Posterior vena cava (tissue), 2 donors: ENCODE measurements at places on chromosomes 7 and 10. TPM values are rescaled to one million over a fixed set of nuclear protein-coding genes. Genes with fewer than 3 reads are reported as not detected.

DNA sequence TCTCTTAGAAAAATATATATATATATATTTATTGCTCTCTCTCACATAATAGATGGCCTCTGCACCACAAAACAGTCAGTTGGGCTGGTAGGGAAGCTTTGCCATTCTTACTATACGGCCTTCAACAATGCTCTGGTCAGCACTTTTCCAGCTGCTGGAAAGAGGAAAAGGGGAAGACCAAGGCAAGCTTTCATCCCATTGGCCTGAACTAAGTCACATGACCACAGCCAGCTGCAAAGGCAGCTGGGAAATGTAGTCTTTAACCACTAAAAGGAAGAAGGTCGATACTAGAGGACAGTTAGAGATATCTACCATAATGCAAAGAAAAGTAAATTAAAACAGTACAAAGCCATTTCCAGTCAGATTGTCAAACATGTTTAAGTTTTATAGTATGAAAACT, 58.4 kb upstream of the MACROH2A2 start:
- no peak for DNase-seq

DNA sequence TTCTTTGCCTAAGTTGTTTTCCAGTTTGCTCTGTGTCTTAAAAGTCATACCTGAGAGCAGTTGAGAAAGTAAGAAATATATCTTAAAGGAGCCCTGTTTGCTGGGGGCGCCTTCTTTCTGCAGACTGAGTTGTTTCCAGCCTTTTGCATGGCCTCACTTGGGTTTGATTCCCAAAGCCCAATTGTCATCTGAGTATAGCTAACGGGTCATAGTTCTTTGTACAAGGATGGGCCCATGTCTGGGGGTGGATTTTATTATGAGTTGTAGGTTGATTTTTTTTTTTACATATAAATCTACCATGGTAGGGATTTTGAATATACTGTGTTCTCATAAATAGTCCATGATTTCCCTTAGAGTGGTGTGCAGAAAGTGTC, 318.7 kb upstream of the LRGUK start:
- DNase-seq, result no peak

GRCh38 chr10:33638374-33638773, 303.9 kb upstream of the NRP1 start:
- no peak for DNase-seq

- peak; percentile 61 for DNase-seq
Observed at GRCh38 chr7:47651355-47652317, 69.7 kb upstream of the TNS3 start.

DNA sequence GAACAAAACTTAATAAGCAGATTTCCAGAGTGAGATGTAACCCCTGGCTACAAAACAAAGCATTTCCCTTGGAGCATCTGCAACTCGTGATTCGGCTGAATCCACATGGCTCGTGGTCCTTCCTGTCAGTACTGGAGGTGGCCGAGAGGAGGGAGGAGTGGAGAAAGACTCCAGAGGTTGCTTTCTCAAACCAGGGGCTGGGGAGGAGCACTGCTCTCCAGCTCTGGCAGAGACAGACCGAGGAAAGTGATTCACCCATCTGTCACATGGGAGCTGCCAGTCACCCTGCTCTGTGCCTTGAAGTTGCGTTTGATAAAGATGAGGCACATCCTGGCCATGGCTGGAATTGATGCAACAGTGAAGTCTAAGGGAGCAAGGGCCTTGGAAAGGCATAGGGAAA, 72.7 kb downstream of the COL13A1 start:
- DNase-seq, result no peak

DNA sequence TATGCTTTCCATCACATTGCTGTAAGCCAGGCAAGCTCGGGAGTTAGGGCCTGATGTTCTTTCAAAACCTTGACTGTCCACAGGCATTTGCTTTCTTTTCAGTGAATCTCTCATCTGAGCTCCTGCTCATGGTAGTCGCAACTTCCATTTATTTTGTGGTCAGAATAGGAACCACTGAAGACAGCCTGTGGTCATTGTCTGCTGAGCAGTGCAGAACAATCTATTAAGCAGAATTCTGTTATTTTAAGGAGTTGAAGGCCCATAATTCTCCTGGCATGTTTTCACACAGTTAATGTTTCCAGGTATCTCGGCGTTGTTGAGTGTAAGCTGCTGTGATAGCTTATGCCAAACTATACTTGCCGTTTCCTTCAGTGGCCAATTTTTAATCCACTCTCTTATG, 491.1 kb upstream of the AKR1E2 start:
- DNase-seq, result no peak

GRCh38 chr10:59563531-59563930, 146.1 kb downstream of the SLC16A9 start:
- no peak for DNase-seq

GRCh38 chr10:34670081-34670480, 145.0 kb downstream of the PARD3 start:
- no peak for DNase-seq

- no peak for DNase-seq
Observed at GRCh38 chr7:95631527-95631926, 35.2 kb upstream of the PDK4 start.

DNA sequence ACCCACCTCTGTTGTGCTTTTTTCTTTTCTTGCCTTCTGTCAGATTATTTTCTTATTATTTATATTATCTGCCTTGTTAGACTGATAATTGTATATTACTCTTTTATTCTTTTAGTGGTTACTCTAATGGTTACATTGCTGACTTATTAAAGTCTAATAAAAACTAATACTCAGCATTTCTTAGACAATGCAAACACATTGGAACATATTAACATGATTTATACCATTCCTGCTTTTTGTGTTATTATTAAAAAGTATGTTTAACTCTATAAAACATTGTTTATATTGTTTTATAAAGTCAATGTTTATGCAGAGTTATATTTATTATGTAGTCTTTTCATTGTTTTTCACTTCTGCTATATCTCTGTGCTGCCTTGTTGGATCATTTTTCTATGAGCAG, 68.0 kb upstream of the CACNA2D1 start:
- no peak for DNase-seq

- no peak for DNase-seq
Observed at GRCh38 chr10:78623578-78624215, 445.1 kb upstream of the ZMIZ1 start.

DNA sequence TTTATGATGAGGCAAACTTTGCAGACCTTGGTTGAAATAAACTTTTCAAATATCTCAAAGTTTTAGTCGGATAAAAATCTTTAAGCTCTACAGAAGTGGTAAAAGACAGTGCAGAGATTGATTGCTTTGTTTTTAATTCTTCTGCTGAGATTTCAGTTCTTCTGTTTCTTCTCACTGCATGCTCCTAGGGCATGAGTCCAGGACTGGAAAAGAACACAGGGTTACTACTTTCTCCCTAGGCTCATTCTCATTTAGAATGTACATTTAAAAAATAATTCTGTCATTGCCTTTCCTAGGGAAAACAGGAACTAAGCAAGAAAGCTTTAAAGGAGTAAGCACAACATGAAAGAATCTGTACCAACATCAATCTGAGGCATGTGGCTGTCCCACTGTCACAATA, 256.7 kb upstream of the DGKB start:
- DNase-seq, result no peak

DNA sequence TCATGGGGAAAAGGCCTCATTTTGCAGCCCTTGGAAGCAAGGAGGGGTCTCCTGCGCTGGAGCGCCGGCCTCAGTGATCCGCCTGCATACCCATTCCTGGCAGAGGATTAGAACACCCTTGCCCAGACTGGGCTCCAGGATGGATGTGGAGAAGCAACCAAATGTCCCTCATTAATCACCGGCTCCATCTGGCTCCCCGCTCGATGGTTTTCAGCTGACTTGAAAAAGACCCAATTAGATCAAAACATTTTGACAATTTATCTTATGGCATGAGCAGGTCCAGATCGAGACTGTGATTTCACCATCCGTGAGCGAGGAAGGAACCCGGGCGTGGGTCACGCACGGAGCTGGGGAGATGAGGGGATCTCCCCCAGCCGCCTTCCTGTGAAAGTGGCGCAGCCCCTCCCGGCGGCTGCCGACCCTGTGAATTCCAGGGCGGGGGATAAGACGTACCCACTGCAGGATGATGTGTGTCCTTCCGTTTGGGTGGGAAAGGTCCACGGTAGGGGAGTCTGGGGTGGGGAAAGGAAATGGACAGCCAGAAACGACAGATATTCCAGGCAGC, 141.6 kb downstream of the EMX2 start:
- no peak for DNase-seq

GRCh38 chr7:73888959-73889358, 28.0 kb downstream of the TMEM270 start:
- DNase-seq, result no peak

- DNase-seq, result no peak
Observed at GRCh38 chr10:24310104-24310503, 101.2 kb downstream of the KIAA1217 start.

DNA sequence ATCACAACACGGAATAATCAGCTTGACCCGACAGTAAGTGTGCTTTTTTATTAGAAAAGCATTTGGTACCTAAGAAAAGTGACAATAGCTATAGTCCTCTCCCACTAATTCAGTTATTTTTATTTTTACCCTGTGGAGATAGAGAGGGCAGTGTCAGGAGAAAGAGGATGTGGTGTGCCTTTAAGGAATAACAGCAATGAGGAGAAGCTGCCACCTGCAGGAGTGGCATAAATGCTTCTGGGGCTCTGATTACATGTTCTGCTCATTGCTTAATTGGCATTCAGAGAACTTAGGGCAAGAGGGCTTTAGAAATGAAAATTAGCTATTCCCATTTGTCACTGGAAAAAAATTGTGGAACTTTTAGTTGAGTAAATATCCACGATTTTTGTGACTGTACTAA, 60.1 kb downstream of the DENND11 start:
- DNase-seq, result no peak

DNA sequence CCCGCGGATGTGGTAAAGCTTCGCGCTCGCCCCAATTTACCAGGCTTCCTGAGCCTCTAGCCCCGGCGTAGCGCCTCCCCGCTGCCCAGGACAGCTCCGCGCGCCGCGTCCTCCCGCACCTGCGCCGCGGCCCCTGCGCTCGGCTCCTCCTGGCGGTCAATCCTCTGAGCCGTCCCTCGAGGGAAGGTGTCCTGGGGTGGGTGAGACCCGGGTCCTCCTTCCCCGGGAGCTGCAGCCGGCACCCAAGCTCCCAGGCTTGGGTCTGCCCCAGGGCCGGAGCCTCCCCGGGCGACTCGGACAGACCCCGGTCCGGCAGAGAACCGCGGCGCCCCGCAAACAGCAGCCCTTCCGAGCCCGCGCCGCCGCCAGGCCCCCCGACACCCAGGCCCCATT, 512 bp downstream of the OSBPL3 start:
- peak; percentile 89 for DNase-seq

GRCh38 chr7:127959770-127960169, 71.5 kb downstream of the LRRC4 start:
- no peak for DNase-seq

GRCh38 chr7:28020302-28020940, 160.2 kb downstream of the JAZF1 start:
- DNase-seq, result no peak

DNA sequence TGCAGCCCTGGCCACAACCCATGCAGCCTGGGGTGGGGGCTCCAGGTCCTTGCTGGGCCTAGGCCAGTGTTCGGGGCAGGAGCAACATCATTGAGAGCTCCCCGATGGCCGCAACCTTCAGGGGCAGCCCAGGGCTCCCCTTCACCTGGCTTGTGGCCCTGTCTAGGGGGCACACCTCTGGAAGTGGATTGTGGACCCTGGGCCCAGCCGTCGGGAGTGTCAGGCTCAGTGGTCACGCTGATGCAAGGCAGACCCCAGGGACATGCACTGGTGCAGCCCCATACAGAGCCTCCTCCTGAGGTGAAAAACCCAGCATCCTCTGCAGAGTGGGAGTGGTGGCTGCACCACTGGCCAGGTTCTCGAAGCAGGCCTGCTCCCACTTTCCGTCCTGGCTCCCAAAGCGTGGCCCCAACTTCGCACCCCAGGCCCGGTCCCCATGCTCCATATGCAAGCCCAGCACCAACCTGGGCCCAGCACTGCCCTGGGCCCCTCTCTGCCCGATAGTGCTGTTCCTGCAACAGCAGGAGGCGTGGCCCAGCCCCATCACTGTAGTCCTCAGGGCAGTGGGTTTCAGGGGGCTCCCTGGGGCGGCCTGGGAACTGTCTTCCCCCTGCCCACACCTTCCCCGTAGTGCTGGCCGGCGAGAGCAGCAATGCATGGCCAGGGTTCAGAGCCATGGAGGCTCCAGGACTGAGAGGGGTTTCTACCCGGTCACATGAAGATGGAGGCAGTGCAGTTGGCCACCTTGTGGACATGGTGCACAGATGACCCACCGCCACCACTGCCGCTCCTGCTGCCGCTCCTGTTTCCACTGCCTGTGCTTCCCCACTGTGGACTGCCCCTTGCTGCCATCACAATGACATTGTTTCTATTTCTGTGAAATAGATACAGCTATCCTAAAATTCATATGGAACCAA, 303.9 kb upstream of the NRG3 start:
- no peak for DNase-seq

DNA sequence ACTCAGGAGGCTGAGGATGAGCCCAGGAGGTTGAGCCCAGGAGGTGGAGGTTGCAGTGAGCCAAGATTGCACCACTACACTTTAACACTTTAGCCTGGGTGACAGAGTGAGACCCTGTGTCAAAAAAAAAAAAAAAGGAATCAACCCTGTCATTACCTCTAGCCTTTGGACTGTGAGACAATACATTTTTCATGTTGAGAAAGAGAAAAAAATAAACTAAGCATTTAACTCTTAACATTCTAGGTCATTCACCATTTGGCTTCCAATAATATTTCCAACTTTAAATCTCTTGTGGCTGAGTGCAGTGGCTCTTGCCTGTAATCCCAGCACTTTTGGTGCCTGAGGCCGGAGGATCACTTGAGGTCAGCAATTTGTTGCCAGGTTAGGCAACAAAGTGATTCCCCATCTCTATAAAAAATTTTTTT, 41.9 kb upstream of the TPST1 start:
- no peak for DNase-seq

- no peak for DNase-seq
Observed at GRCh38 chr10:1933215-1933614, 195.9 kb upstream of the ADARB2 start.

DNA sequence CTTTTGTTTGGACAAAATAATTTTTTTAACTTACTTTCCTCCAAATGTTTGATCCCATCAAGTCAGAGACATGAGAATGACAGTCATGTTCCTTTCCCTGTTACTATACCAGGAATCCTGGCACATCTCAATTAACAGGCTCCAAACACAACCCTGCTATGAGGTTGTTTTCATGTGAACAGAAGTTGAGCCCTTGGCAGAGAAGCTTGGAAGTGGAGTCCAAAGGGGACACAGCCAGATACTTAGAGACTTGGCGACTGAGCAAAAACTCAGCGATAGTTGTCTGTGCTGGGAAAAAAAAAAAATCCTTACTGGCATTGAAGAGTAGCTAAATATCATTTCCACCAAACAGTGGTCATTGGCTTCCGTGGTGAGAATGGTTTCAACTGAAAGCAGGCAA, 12.8 kb downstream of the TUBAL3 start:
- DNase-seq, result no peak

- peak; percentile 89 for DNase-seq
Observed at GRCh38 chr10:103433858-103434257, 18.3 kb downstream of the CALHM2 start.

The COL28A1 gene
- total RNA-seq, result 0.46 TPM

The ELMO1 gene
- total RNA-seq, result 32.2 TPM

The OPALIN gene
- total RNA-seq, result not detected

The RAPGEF5 gene
- total RNA-seq, result 56.9 TPM

The MAP3K8 gene
- 62.3 TPM for total RNA-seq

The ODAD2 gene
- 2.9 TPM for total RNA-seq

The ACTA2 gene
- total RNA-seq, result 4,350 TPM

The LRRC17 gene
- 1.4 TPM for total RNA-seq

The HGF gene
- 16.8 TPM for total RNA-seq

The ANXA8 gene
- not detected for total RNA-seq

The DHTKD1 gene
- 12.5 TPM for total RNA-seq

The BBS9 gene
- total RNA-seq, result 16.8 TPM

The OPN4 gene
- total RNA-seq, result not detected
